Parietal lobe (tissue), 2 donors: ENCODE measurements at places on chromosomes 6 and 20. TPM values are rescaled to one million over a fixed set of nuclear protein-coding genes. Genes with fewer than 3 reads are reported as not detected.

Gene EFCAB8
- not detected for total RNA-seq

Gene CLPSL1
- not detected for total RNA-seq

Gene SLC25A27
- total RNA-seq = 57.6 TPM

Gene TMEM244
- not detected for total RNA-seq

Gene RAB44
- not detected for total RNA-seq

Gene EPB41L1
- total RNA-seq = 111 TPM

Gene GHRH
- total RNA-seq = not detected

Gene LRRC73
- 4.1 TPM for total RNA-seq

Gene KIF6
- 2.2 TPM for total RNA-seq

Gene ECT2L
- 0.31 TPM for total RNA-seq

Gene MOXD1
- total RNA-seq = 26.9 TPM

Gene NR2E1
- 13.5 TPM for total RNA-seq

Gene USP49
- total RNA-seq = 24.4 TPM

Gene SLC32A1
- total RNA-seq = 7.2 TPM

Gene RSPH4A
- 2.5 TPM for total RNA-seq

Gene TCF15
- total RNA-seq = not detected

Gene SLCO4A1
- 2.5 TPM for total RNA-seq

Gene GRM1
- total RNA-seq = 25.0 TPM

Gene EEF1A2
- total RNA-seq = 281 TPM

Gene SMIM26
- 47.3 TPM for total RNA-seq

Gene PRRT1
- total RNA-seq = 1.9 TPM

Gene EPM2A
- 31.0 TPM for total RNA-seq

Gene IP6K3
- not detected for total RNA-seq

Gene CLVS2
- 70.1 TPM for total RNA-seq

Gene GPSM3
- 0.63 TPM for total RNA-seq

Gene ID4
- 82.0 TPM for total RNA-seq

Gene MAN1A1
- 13.8 TPM for total RNA-seq

Gene DNAH8
- under 0.01 TPM for total RNA-seq

Gene LPA
- 2.5 TPM for total RNA-seq

Gene EPPIN
- total RNA-seq = not detected

Gene OR2H1
- not detected for total RNA-seq

Gene SRMS
- total RNA-seq = not detected
